ENCODE measurements at places on chromosomes 6 and 20. TPM values are rescaled to one million over a fixed set of nuclear protein-coding genes. Genes with fewer than 3 reads are reported as not detected.

DNA sequence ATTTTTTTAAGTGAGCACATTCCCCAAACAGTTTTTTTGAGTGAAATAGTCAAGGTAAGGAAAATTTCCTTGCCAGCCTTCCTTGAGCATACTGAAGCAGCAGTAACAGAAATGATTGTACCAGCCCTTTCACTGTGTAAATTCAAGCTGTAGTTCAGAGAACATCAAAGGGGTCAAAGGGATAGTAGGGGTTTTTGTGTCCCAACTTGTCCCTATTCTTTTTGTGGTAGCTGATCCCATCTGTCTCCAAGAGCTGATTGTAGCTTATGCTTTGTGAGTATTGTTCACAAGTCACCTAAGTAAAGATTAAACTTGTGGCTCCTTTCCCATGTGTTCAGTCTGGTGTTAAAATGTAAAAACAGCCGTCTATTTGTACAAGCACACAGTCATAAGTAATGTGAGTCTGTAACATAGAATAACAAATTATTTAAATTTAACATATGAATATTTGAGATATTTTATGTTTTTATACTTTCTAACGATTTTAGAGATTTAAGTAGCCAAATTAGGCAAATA is 185.0 kb downstream of the CENPW start:
- H3K4me3 ChIP-seq, result no peak overlapping the region
- H3K27ac ChIP-seq, result no peak overlapping the region
- H3K27me3 ChIP-seq, result no peaks in the 10 kb centered on the region
- no peaks in the 10 kb centered on the region for H3K4me1 ChIP-seq
- H3K36me3 ChIP-seq, result no peaks in the 10 kb centered on the region

- DNase-seq, result no peak
- no peak overlapping the region for H3K27ac ChIP-seq
- no peaks in the 10 kb centered on the region for H3K27me3 ChIP-seq
- H3K4me3 ChIP-seq, result no peak overlapping the region
Measured at GRCh38 chr20:10649797-10650160, 24.0 kb downstream of the JAG1 start.

DNA sequence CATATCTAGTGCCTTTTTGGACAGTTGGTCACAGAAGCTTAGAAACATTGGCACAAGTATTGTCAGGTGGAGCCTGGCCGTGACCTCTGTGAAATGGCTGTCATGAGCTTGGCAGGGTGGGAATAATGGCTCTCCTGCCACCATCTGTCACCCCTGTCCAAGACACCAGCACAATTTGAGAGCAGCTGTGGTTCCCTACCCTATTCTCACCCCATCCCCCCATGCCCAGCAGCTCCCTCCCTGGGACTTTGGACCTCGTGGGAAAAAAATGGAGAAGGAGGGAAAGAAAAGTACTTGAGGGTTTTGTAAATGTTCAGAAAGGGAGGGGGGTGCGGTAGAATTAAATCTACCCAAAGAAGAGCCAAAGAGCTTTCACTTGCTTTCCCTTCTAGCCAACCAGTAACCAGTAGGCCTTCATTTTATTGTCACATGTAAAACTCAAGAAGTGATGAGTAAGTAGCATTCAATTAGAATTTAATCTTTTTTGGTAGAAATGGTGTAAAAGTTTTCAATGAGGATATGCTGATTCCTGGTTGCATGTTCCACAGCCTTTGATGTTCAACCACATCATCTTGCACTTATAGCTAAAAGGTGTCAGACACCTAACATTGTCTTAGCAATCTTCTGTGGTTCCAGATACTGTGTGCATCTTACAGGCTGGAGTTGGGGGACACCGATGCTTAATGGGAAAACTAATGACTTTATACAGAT is 263.5 kb upstream of the TAB2 start:
- H3K36me3 ChIP-seq, result no peaks in the 10 kb centered on the region
- H3K4me1 ChIP-seq, result peaks cover 13% of the 10 kb centered on the region
- no peaks in the 10 kb centered on the region for H3K27me3 ChIP-seq
- no peak overlapping the region for H3K4me3 ChIP-seq
- no peak for DNase-seq

DNA sequence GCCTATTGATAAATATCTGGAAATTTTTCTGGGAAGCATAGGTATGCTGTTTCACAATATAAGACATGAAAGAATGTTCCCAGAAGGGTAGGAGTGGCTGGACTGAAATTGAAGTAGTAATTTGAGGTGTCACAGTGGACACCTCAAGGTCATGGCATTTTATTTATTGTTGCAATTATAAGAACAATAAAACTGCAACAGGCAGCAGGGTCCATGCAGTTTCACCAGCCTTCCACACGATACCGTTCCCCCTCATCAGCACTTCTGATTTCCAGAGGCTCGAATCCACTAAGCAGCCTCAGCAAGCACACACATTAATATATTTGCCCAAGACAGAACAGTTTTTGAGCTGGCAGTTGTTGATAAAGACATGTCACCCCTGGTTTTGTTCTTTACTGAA is 1037.4 kb downstream of the KIF16B start:
- H3K4me3 ChIP-seq, result no peak overlapping the region
- H3K27ac ChIP-seq, result no peak overlapping the region
- no peaks in the 10 kb centered on the region for H3K4me1 ChIP-seq
- H3K27me3 ChIP-seq, result no peaks in the 10 kb centered on the region
- H3K36me3 ChIP-seq, result no peaks in the 10 kb centered on the region

DNA sequence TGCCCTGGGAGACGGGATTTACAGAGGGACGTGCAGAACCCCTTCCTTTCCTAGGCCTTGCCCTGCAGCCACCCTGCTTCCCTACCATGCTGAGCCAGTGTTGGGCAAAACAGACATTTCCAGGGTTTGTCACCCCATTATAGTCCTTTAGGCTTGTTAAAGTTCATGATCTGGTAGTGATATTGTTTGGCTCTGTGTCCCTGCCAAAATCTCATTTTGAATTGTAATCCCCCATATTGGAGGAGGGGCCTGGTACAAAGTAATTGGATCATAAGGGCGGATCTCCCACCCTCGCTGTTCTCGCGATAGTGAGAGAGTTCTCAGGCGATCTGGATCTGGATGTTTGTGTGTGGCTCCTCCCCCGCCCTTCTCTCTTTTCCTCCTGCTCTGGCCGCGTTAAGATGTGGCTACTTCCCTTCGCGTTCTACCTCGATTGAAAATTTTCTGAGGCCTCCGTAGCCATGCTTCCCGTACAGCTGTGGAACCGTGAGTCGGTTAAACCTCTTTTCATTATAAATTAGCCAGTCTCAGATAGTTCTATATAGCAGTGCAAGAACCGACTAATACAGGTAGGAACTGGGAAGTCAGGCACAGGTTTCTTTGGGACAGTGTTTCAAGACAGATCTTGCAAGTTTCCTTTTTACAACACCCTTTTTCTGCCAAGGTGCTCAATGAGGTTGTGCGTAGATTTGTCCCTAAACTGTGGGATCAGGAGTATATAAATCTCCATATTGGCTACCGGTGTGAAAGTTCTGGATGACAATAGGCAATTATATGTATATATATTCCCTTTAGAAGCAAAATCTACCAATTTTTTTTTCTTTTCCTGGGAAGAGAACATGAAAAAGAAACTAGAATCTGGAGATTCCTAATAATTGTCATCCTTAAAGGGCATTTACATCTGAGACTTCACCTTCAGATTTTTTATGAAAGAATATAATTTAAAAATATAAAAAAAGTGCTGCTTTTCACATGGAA is 152.1 kb downstream of the SAMD5 start:
- H3K27ac ChIP-seq, result no peak overlapping the region
- H3K4me1 ChIP-seq, result no peaks in the 10 kb centered on the region
- H3K36me3 ChIP-seq, result no peaks in the 10 kb centered on the region
- H3K4me3 ChIP-seq, result no peak overlapping the region
- DNase-seq, result no peak
- H3K27me3 ChIP-seq, result no peaks in the 10 kb centered on the region

GRCh38 chr20:1646975-1647431 is 10.6 kb downstream of the SIRPG start:
- H3K27me3 ChIP-seq, result no peaks in the 10 kb centered on the region
- H3K27ac ChIP-seq, result no peak overlapping the region
- H3K36me3 ChIP-seq, result no peaks in the 10 kb centered on the region
- DNase-seq, result no peak

DNA sequence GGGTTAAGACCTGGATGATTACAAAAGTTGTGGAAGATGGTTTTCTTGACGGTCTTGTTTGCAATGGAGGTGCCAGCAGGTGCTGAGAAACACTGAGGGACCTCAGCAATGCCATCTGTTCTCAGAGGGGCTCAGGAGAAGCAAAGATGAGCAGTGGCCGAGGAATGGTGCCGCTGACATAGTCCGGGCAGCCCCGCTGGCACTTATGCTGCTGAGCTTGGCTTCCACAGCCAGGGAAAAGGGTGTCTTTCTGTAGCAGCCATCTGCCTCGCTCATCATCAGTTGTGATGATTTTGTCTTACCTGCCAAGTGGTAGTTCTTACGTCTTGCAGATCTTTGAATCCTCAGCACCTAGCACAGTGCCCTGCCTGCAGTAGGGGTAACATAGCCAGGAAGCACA is 55.7 kb downstream of the PPP1R14C start:
- H3K4me1 ChIP-seq, result no peaks in the 10 kb centered on the region
- H3K36me3 ChIP-seq, result no peaks in the 10 kb centered on the region
- no peak overlapping the region for H3K27ac ChIP-seq
- no peak for DNase-seq
- no peak overlapping the region for H3K4me3 ChIP-seq

GRCh38 chr20:4061987-4062386 is 46.6 kb upstream of the RNF24 start:
- H3K4me3 ChIP-seq, result no peak overlapping the region
- H3K36me3 ChIP-seq, result no peaks in the 10 kb centered on the region
- H3K27me3 ChIP-seq, result no peaks in the 10 kb centered on the region
- DNase-seq, result no peak

GRCh38 chr6:34281702-34282334 is 33.0 kb upstream of the SMIM29 start:
- no peak overlapping the region for H3K4me3 ChIP-seq
- no peaks in the 10 kb centered on the region for H3K36me3 ChIP-seq
- peaks cover 28% of the 10 kb centered on the region for H3K4me1 ChIP-seq
- no peak for DNase-seq
- H3K27ac ChIP-seq, result no peak overlapping the region

DNA sequence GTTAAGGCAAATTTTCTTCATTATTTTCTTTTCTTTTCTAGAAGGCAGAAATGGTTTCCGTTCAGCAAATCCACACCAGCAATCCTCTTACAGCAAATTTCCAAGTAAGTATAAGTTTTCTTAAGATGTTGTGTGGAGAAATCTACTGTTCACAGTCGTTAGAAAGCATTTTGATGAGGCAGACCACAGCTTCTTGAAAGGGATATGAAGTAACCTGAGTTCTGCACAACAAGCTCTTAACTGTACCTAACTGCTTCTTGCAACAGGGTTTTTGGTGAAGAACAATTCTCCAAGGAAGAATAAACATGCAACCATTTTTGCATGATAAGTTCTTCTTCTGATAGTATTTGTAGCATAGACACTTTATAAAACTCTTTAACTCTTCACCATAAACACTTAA is 45.3 kb upstream of the STXBP5 start:
- H3K27ac ChIP-seq, result peak overlapping the region; percentile 56
- H3K27me3 ChIP-seq, result no peaks in the 10 kb centered on the region
- no peaks in the 10 kb centered on the region for H3K4me1 ChIP-seq
- DNase-seq, result no peak
- H3K36me3 ChIP-seq, result no peaks in the 10 kb centered on the region
- no peak overlapping the region for H3K4me3 ChIP-seq

GRCh38 chr6:21240709-21241108 is 352.8 kb upstream of the SOX4 start:
- no peaks in the 10 kb centered on the region for H3K4me1 ChIP-seq
- H3K4me3 ChIP-seq, result no peak overlapping the region
- H3K27me3 ChIP-seq, result no peaks in the 10 kb centered on the region
- DNase-seq, result no peak
- H3K36me3 ChIP-seq, result no peaks in the 10 kb centered on the region

DNA sequence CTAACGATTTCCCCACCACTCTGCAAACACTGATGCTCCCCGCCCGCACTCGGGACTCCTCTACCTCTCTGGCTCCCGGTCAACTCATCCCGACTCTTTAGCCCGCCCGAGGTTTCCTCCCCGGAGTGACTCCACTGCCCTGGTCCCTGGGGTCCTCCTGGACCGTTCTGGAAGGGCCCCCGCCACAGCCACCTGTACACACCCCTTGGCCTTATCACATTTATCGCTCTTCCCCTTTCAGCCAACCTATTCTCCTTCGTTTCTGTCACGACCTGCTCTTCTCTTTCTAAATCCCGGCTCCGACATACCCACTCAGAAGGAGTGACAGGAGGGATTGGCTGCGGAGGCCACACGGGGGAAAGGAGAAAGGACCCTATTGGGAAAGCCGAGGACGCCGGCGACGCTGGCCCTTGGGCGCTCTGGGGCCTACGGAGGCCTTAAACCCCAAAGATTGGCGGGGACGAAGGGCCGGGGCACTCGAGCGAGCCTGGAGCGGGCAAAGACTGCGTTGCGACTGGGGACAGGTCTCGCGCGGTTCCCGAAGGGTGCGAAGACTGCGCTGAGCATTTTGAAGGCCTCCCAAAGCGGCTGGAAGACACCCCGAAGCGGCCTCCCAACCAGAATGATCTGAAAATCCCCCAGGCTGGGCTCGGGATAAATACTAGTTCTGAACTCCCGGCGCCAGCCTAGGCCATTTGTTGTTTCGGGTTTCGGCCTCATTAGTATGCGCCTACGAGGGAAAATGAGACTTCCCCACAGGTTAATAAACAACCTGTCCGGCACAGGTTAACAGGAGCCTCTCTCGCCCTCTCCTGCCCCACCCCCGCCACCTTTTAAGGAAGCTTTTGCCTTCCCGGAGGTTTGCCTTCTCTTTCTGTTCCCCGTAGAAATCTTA is 9.2 kb downstream of the SIM1 start:
- no peak overlapping the region for H3K27ac ChIP-seq
- peaks cover 7% of the 10 kb centered on the region for H3K4me1 ChIP-seq

The MAS1 gene
- not detected for total RNA-seq

The SCGN gene
- total RNA-seq, result not detected

The ALDH5A1 gene
- total RNA-seq, result 16.6 TPM

The CCNC gene
- 52.8 TPM for total RNA-seq

The SYCP2 gene
- 7.7 TPM for total RNA-seq

Data from spleen (tissue), 13 donors.